Nephron progenitor cell (in vitro differentiated cells): ENCODE measurements at places on chromosomes 5 and 9.

- peaks cover 24% of the 10 kb centered on the region for H3K4me1 ChIP-seq
- H3K4me3 ChIP-seq, result no peak overlapping the region
- H3K36me3 ChIP-seq, result peaks cover 15% of the 10 kb centered on the region
- H3K27ac ChIP-seq, result no peak overlapping the region
Measured at GRCh38 chr9:128335161-128335560, 5.2 kb upstream of the SLC27A4 start.

GRCh38 chr9:133473743-133474142 is 5.2 kb downstream of the SLC2A6 start:
- peaks cover 5% of the 10 kb centered on the region for H3K4me1 ChIP-seq
- DNase-seq, result no peak
- H3K36me3 ChIP-seq, result no peaks in the 10 kb centered on the region

DNA sequence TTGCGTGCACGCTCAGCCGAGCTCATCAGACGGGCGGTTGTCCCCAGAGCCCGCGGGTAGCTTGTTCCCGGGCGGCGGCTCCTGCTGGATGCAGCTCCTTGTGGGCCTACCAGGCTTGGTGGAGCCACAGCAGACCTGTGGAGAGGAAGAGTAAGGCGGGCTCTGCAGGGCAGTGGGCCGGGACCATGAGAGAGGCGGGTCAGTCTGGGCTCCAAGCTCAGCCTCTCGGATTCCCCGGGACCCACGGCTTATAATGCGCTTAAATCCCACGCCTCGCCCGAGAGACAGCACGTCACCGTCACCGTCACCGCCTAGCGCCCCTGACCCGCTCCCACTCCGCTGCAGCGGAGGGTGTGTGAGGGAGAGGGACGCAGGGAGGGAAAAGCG is 1.9 kb upstream of the ANKRD18A start:
- H3K4me1 ChIP-seq, result peaks cover 9% of the 10 kb centered on the region
- H3K36me3 ChIP-seq, result peaks cover 12% of the 10 kb centered on the region
- peak overlapping the region; percentile 82 for H3K4me3 ChIP-seq

GRCh38 chr5:5383461-5383860 is 39.0 kb upstream of the ICE1 start:
- H3K4me3 ChIP-seq, result no peak overlapping the region
- no peaks in the 10 kb centered on the region for H3K36me3 ChIP-seq
- no peaks in the 10 kb centered on the region for H3K4me1 ChIP-seq
- H3K27ac ChIP-seq, result no peak overlapping the region
- no peaks in the 10 kb centered on the region for H3K27me3 ChIP-seq

- no peak overlapping the region for H3K4me3 ChIP-seq
- H3K36me3 ChIP-seq, result peaks cover 51% of the 10 kb centered on the region
- DNase-seq, result no peak
- peaks cover 14% of the 10 kb centered on the region for H3K4me1 ChIP-seq
- no peaks in the 10 kb centered on the region for H3K27me3 ChIP-seq
Measured at GRCh38 chr9:95985440-95986055, 110.1 kb downstream of the ERCC6L2 start.

- H3K27me3 ChIP-seq, result peaks cover 21% of the 10 kb centered on the region
- no peak overlapping the region for H3K4me3 ChIP-seq
- peak; percentile 36 for DNase-seq
Measured at GRCh38 chr9:126235336-126236243, 91.0 kb upstream of the MVB12B start.

- no peak for DNase-seq
- peaks cover 9% of the 10 kb centered on the region for H3K27me3 ChIP-seq
- peaks cover 20% of the 10 kb centered on the region for H3K4me1 ChIP-seq
- H3K4me3 ChIP-seq, result no peak overlapping the region
- peaks cover 28% of the 10 kb centered on the region for H3K36me3 ChIP-seq
- H3K27ac ChIP-seq, result no peak overlapping the region
Measured at GRCh38 chr9:68975365-68976043, 38.4 kb downstream of the PRKACG start.

DNA sequence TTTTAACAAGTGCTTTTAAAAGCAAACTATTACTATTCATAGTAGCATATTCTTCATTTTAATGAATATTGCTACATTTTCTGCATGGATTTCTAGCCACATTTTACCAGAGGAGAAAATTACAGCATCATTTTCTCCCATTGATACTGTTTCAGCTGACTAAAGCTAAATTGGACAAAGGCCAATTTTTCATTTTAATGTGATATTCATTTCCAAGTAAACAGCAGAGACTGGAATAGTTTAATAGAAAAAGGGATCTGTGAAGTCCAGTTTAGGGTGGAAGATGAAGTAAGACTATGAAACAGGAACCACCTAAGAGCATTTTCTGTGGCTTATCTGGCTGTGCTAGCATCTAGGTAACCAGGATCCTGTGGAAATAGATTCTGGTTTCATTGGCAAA is 128.1 kb downstream of the GIN1 start:
- H3K27me3 ChIP-seq, result no peaks in the 10 kb centered on the region
- no peak overlapping the region for H3K27ac ChIP-seq

GRCh38 chr5:150070821-150071220 is 15.5 kb downstream of the CSF1R start:
- H3K27ac ChIP-seq, result no peak overlapping the region
- H3K4me1 ChIP-seq, result peaks cover 4% of the 10 kb centered on the region
- DNase-seq, result no peak
- no peak overlapping the region for H3K4me3 ChIP-seq

GRCh38 chr9:114237247-114237646 is 81.9 kb downstream of the COL27A1 start:
- peaks cover 4% of the 10 kb centered on the region for H3K27me3 ChIP-seq
- H3K36me3 ChIP-seq, result peaks cover 8% of the 10 kb centered on the region
- H3K27ac ChIP-seq, result peak overlapping the region; percentile 48
- peaks cover 47% of the 10 kb centered on the region for H3K4me1 ChIP-seq

DNA sequence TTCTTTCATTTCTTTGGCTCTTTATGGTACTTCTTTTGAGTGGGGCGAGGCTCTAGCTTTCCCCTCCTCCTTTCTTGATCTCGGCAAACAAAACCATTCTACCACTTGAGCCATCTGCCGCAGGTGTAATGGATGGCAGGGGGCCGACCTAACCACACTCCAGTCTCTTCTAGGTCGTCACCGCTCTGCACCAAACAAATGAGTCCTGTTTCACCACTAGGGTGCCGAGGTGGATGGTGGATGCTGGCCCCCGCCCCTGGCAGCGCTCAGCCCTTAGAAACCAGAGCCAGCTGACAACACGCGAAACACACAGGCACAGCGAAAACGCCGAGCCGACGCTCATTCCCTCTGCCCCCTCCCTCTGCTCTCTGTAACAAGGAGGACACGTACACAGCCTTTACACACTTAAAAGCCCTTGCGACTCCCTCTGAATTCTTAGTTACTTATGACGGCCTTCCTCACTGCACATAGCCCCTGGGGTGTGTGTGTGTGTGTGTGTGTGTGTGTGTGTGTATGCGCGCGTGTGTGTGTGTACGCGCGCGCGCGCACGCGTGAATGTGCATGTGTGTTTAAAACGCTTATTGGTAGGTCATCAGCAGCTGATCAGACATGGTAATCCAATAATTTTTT is 199.4 kb downstream of the MEF2C start:
- no peaks in the 10 kb centered on the region for H3K36me3 ChIP-seq
- peak; percentile 49 for DNase-seq
- H3K4me1 ChIP-seq, result peaks cover 15% of the 10 kb centered on the region
- H3K27ac ChIP-seq, result no peak overlapping the region
- peaks cover 100% of the 10 kb centered on the region for H3K27me3 ChIP-seq
- H3K4me3 ChIP-seq, result peak overlapping the region; percentile 59

GRCh38 chr9:131876486-131876885 is 136.6 kb upstream of the RAPGEF1 start:
- DNase-seq, result no peak
- no peak overlapping the region for H3K27ac ChIP-seq
- no peak overlapping the region for H3K4me3 ChIP-seq
- H3K36me3 ChIP-seq, result peaks cover 5% of the 10 kb centered on the region

DNA sequence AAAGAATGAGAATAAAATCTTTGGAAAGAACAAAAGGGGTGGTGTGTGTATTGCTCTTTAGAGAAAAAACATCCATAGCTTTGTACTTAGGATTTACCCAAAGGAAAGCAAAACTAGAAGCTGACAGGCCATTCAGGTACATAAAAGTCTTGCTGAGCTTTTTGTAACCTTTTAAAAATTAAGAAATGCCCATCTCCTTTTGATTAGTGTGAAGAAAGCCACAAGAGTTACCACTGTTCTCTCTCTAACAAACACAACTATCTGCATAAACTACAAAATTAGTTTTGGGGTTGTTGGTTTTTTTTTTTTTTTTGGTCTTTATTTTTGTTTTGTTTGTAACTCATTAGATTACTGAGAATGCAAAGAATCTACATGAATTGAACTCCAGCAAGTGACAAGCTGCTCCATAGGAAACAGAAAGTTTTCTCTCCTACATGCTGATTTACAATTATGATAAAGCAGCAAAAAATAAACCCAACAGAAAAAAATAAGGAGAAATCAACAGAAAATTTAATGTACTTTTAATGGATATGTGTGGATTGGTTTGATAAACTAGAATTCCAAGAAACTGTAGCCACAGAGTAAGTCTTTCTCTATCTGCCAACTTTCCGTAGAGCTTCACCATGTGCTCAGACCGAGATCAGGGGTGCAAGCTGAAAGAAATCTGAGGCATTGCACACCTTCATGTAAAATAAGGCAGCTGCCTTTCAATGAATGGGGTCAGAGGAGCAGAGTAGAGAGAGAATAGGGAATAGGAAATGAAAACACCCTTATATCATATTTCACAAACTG is 12.3 kb downstream of the BAAT start:
- no peak overlapping the region for H3K4me3 ChIP-seq
- H3K36me3 ChIP-seq, result no peaks in the 10 kb centered on the region
- no peak for DNase-seq
- H3K27ac ChIP-seq, result no peak overlapping the region

DNA sequence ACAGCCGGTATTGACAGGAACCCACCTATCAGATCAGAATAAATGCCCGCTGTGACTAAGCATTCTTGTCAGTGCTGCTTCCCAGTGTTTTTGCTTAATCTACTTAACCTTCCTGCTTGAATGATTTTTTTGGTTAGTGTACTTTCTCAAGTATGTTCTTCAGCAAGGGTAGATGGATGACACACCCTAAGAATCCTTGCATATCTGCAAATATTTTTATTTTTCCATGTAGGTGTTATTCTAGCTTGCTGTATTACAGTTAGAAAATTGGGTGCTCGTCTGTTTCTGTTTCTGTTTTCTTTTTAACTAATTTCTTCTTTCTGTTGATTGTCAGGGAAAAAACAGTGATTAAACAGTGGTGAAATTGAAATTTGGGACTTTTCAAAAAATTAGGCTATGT is 64.5 kb downstream of the SEC61B start:
- no peaks in the 10 kb centered on the region for H3K4me1 ChIP-seq
- no peak overlapping the region for H3K27ac ChIP-seq
- DNase-seq, result no peak
- H3K36me3 ChIP-seq, result no peaks in the 10 kb centered on the region
- no peak overlapping the region for H3K4me3 ChIP-seq

DNA sequence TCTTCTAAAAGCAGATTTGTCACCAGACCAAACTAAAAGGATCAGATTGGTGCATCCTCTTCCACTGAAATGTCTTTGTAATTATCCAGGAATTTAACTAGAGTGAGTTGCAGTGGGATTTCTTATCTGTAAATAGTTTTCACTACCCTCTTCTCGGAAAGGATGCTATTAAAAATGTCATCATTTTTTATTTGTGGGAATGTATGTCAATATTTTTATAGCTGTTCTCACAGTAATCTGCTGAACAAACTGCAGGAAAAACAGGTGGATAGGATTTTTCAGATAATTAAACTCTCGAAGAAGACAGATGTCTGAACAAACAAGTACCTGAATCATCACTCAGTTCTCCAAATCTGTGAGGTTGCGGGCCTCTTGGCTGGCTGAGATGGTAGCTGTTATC is 62.7 kb downstream of the RAB14 start:
- peaks cover 49% of the 10 kb centered on the region for H3K36me3 ChIP-seq
- no peak overlapping the region for H3K4me3 ChIP-seq
- no peak overlapping the region for H3K27ac ChIP-seq
- H3K4me1 ChIP-seq, result no peaks in the 10 kb centered on the region

DNA sequence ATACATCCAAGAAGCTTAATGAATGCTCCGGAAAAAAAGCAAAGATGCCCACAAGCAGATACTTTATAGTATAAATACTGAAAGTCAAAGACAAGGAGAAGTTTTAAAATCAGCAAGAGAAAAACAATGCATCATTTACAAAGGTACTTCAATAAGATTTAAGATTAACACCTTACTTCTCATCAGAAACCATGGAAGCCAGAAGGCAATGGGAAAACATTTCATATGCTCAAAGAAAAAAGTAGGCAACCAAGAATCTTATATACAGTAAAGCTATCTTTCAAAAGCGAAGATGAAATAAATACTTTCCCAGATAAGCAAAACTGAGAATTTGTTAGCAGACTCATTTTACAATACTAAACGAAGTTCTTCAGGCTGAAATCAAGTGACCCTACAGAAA is 51.1 kb downstream of the ABHD17B start:
- peaks cover 62% of the 10 kb centered on the region for H3K36me3 ChIP-seq
- H3K27me3 ChIP-seq, result no peaks in the 10 kb centered on the region
- no peaks in the 10 kb centered on the region for H3K4me1 ChIP-seq
- H3K27ac ChIP-seq, result no peak overlapping the region
- H3K4me3 ChIP-seq, result no peak overlapping the region
- DNase-seq, result no peak

DNA sequence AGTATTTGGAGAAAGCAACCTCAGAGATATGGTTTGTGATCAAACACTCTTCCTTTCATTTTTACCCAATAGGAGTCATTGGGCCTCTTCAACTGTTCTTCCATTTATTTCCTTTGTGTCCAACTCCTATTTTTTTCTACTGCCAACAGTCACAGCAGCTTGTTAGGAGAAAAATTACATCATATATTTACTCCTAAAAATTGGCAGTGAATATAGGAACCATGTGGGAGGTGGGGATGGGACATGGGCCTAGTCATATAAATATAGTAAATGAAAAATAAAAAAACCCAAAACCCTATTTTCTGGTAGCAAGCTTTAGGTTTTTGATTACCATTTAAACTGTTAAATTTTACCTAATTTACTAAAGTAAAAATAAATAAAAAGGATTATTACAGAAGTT is 134.9 kb upstream of the MPDZ start:
- no peak overlapping the region for H3K27ac ChIP-seq
- no peaks in the 10 kb centered on the region for H3K4me1 ChIP-seq
- no peak for DNase-seq
- H3K27me3 ChIP-seq, result no peaks in the 10 kb centered on the region
- no peak overlapping the region for H3K4me3 ChIP-seq
- no peaks in the 10 kb centered on the region for H3K36me3 ChIP-seq

- no peak overlapping the region for H3K4me3 ChIP-seq
- no peaks in the 10 kb centered on the region for H3K36me3 ChIP-seq
- no peaks in the 10 kb centered on the region for H3K27me3 ChIP-seq
Measured at GRCh38 chr5:122374110-122374509, 62.1 kb downstream of the SNCAIP start.

GRCh38 chr9:68720656-68721313 is 15.7 kb downstream of the PIP5K1B start:
- no peaks in the 10 kb centered on the region for H3K4me1 ChIP-seq
- no peak overlapping the region for H3K4me3 ChIP-seq
- H3K36me3 ChIP-seq, result peaks cover 6% of the 10 kb centered on the region
- no peak for DNase-seq

GRCh38 chr5:112005623-112005930 is 248.6 kb upstream of the NREP start:
- no peak for DNase-seq
- no peak overlapping the region for H3K4me3 ChIP-seq
- H3K36me3 ChIP-seq, result no peaks in the 10 kb centered on the region

- peak overlapping the region; percentile 26 for H3K4me3 ChIP-seq
- no peaks in the 10 kb centered on the region for H3K36me3 ChIP-seq
- peaks cover 45% of the 10 kb centered on the region for H3K4me1 ChIP-seq
- peak; percentile 14 for DNase-seq
Measured at GRCh38 chr9:116286297-116286696, 132.7 kb downstream of the PAPPA start.

GRCh38 chr5:40385544-40385943 is 294.2 kb upstream of the PTGER4 start:
- DNase-seq, result no peak
- H3K27ac ChIP-seq, result no peak overlapping the region
- H3K4me1 ChIP-seq, result no peaks in the 10 kb centered on the region
- no peaks in the 10 kb centered on the region for H3K36me3 ChIP-seq
